ENCODE measurements at places on chromosomes 16 and 17.

DNA sequence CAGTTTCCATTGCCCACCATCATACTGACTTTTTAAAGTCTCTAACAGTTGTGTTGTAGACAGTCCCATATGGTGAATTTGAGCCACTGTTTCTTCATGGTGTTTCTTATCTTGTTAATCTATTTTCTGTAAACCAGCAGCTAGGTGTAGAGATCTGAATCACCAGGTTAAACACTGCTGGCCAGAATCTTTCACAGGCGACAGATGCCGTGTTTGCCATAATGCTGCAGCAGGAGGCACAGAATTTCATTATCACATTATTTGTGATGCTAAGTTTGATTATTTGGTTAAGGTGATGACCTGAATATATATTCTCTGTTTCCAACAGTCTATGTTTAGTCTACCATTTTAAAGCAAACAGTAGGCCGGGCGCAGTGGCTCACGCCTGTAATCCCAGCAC, 11.5 kb upstream of the CNGB1 start:
- DNase-seq = no peak

- DNase-seq = no peak
Measured at GRCh38 chr16:67326115-67326471, 448 bp downstream of the KCTD19 start.

- no peak for DNase-seq
Measured at GRCh38 chr16:75218256-75219076, at the start of gene CTRB1. TSS of gene CTRB1 (plus strand) at chr16:75218988. CDS start at chr16:75219008, 20 bp downstream.

GRCh38 chr17:9255833-9256232, 234.5 kb downstream of the NTN1 start:
- no peak for DNase-seq

GRCh38 chr17:83046448-83047181, 32.8 kb upstream of the METRNL start:
- no peak for DNase-seq

DNA sequence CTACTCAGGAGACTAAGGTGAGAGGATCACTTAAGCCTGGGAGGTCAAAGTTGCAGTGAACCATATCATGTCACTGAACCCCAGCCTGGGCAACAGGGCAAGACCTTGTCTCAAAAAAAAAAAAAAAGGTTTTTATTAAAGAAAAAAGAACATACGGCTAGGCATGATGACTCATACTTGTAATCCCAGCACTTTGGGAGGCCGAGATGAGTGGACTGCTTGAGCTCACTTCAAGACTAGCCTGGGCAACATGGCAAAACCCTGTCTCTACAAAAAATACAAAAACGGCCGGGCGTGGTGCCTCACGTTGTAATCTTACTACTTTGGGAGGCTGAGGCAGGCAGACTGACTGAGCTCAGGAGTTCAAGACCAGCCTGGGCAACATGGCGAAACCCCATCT, 38.4 kb downstream of the RANBP10 start:
- DNase-seq = no peak
